ENCODE measurements at places on chromosomes 11 and 22.

DNA sequence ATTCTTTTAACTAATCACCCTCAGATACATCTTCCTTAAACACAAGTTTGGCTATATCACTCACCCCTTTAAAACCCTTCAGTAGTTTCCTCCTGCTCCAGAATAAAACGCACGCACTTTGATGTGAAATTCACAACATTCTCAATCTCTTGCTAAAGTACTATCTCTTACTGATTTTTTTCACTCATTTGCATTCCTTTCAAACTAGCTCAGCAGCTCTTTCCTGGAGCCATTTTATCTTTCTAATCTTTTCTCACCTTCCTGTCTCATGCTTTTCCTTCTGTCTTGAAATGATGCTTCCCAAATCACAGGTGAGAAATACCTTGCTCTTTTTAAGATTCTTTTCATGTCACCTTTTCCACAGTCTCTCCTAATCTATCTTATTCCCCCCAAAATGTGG is 1074.4 kb downstream of the DLG2 start:
- no peak for DNase-seq

DNA sequence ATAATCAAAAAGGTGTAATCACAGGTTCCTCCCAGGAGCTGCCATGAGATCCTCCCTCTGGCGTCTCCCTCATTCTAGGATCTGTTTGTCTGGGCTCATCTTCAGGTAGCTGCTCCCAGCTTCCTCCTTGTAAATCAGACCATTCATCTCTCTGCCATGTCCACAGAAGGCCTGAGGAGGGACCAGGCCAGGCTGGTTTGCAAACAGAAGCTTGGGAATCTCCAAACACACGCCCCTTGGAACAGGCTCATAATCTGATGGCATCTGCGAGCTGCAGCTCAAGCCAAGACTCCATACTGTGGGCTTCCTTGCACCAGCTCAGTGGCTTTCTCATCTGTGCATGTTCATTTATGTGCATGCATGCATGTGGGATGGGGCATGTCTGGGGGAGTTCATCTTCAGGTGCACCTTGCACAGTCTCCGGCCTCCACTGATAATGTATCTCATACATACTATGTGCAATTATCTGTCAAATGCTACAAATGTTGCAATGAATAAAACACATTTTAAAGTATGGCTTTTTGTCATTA is 134.9 kb downstream of the NXPE2 start:
- DNase-seq, result no peak

DNA sequence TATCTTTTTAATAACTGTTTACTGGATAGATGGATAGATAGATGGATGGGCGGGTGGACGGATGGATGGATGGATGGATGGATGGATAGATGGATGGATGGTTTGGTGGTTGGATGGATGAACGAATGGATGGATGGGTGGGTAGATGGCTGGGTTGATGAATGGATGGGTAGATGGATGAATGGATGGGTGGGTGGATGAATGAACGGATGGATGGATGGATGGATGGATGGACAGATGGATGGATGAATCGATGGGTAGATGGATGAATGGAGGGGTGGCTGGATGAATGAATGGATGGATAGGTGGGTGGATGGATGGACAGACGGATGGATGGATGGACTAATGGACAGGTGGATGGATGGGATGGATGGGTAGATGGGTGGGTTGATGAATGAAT is 13.8 kb upstream of the SLC22A12 start:
- DNase-seq, result no peak

DNA sequence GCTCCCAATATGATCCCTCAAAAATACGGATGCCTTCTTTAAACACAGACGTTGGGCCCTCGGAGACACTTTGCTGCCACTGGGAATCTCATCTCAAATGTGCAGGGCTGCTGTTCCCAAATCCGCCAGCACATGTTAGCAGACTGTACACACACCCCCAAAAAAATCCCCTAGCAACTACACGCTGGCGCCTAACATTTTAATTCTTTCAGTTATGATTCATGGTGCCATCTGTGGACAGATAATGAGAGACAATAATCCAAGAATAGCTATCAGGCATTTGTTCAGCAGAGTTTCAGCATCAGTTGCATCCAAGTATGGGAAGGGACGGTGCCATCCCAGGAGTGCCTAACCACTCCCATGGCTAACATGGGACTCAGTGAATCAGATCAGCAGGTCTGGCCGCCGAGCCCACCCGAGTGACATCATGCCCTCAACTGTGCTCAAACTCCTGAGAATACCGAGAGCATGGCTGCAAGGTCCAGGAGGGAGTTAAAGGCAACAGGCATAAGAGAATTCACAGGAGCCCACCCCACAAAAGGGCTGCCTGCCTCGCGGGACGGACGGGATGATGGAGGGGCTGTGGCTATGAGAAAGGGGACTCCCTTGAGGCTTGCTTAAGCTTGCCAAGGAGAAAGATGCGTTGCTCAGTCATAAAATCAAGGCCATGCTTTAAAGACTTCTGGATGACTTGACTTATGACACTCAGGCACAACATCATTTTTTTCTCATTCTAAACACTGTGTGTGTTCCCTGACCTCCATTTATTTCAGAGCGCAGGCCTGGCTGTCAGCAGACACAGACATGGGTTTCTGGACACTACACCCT is 337.0 kb downstream of the SHANK2 start:
- DNase-seq, result no peak

DNA sequence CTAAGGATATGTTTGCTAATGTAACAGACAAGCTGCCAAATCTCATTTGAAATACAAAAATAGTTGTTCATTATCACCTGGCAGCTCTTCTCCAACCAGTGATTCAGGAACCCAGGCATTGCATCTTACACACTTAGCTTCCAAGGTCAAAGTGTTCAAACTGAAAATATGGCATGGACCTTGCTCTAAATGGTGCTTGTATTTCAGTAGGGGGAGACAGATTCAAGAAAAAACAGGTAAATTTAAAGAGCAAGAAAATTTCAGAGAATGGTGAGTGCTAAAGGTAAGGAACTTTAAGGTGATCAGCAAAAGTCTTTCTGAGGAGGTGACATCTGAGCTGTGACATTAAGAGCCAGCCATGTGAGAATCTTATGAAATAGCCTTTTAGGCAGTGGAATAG is 82.8 kb upstream of the E2F8 start:
- DNase-seq, result no peak

- DNase-seq, result peak; percentile 29
Observed at GRCh38 chr11:130314184-130314749, 450 bp downstream of the ZBTB44 start.

DNA sequence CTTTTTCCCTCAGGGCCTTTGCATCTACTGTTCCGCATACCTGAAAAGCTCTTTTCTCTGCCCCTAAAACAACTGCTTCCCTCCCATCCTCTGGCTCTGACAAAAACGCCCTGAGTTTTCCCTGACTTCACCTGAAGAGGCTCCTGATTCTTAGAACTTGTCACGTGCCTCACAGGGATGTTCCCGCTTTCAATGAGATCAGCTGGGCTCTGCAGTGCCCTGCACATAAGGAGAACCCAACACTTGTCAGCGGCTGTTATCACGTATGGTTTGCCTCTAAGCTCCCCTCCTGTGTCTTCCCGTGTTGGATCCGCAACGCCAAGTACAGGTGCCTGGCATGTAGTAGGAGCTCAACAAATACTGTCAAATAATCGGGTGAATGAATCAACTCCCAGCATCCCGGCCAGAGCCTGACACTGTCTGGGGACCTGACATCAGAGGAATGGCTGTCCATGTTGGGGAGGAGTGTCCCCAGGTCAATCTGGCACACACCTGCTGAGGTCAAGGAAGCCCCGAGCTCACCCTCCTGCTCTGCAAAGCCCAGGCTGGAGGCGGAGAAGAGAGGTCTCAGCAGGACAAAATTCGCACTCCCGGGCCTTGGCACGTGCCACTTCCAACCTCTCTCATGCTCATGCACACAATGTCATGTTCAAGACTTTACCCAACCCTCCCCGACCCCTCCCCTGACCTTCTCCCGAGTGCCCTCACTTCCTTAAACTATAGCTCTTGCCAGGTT is 4.2 kb upstream of the GRK2 start:
- no peak for DNase-seq

- DNase-seq, result peak; percentile 56
Observed at GRCh38 chr22:41699264-41700107, at the start of gene MEI1. TSS of gene MEI1 (plus strand) at chr22:41699503. CDS start at chr22:41699539, 36 bp downstream.

DNA sequence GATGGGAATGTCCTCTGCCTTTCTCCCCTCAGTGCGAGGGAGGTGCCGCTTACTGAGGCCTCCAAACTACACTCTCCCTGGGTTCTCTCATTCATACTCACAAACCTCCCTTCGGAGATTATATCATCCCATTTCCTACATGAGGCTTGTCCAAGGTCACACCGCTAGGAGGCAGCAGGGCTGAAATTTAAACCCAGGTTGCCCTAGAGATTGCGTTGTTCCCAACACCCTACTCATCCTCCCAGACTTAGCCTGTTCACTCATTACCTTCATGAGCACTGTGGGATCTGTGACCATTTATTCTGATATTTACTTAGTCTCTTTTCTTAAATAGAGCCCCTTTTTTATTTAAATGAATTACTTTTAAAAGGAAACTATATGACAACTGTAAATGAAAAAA is 31.1 kb downstream of the SDHAF2 start:
- DNase-seq, result no peak

DNA sequence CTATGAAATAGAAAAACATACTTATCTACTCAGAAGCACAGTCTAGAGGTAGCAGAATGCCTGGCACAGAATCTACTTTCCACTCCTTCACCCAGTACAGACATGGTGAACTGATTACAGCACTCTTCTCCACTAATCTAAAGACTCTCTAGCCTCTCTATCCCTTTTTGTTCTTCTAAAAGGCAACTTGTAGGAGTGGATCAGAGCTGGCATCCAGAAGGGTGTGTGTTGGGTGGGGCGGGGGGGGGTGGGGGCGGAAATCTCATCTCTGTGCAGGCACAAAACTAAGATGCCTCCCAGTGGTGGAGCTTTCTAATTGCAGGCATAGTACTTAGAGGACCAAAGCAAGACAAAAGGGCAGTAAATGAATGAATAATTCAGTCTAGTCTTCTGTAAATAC is 11.5 kb upstream of the EMID1 start:
- no peak for DNase-seq

- DNase-seq, result no peak
Observed at GRCh38 chr11:64810891-64811272, 531 bp upstream of the MEN1 start.

DNA sequence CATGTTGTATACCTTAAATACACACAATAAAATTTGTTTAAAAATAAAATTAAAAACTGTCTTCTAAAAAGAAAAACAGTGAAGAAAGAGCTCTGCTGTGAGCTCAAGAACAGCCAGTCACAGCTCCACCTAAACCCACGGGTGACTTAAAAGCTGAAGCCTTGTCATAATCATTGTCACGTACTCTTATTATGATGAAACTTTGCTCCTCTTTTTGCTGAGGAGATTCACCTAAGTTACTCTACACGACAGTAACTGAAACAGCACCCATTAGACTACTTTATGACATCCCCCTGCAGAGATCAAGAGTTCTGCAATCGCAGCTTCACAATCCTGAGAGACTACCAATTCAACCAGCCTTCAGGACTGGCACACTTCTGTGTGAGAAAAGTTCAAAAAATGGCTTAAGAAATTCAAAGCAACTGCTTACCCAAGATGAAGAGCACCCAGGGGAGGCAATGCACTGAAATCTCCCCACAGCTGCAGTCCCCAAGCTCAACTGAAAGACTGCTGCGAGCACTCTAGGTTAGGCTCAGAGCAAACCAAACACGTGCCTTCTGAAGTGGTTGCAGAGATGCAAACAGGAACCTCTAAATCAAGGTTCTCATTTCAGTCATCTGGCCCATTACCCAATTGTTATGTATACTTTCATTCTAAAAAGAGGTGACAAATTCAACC is at the start of gene JAML:
Gene JAML, minus strand, starts transcription at position 501 of the 678 bp plus-strand sequence. CDS start 10,145 bp downstream, outside the sequence.
- DNase-seq, result no peak

- DNase-seq, result no peak
Observed at GRCh38 chr22:45308957-45309421, 745 bp upstream of the FAM118A start.

GRCh38 chr22:32531228-32531627 is 56.6 kb downstream of the FBXO7 start:
- DNase-seq, result peak; percentile 32

Measured in fibroblast of lung (primary cell).